ENCODE measurements at places on chromosomes 7 and 10.

DNA sequence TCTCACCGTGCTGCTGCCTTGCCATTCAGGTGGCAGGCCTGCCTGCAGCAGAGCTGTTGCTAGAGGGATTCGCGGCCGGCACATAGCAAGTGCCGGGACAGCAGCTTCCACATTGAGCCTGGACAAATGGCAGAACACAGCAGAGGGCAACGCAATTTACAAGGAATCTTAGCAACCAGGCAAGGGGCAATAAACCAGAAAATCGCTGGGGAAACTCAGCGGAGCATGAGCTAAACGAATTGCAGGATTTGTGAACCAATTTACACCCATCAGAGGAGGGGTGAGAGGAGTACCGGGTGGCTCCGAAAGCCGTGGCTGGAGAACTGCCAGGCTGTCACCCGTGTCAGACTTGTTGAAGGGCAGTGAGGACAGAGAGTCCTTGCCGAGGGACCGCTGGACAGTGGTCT, 58.6 kb upstream of the LOXL4 start:
- no peak for DNase-seq

DNA sequence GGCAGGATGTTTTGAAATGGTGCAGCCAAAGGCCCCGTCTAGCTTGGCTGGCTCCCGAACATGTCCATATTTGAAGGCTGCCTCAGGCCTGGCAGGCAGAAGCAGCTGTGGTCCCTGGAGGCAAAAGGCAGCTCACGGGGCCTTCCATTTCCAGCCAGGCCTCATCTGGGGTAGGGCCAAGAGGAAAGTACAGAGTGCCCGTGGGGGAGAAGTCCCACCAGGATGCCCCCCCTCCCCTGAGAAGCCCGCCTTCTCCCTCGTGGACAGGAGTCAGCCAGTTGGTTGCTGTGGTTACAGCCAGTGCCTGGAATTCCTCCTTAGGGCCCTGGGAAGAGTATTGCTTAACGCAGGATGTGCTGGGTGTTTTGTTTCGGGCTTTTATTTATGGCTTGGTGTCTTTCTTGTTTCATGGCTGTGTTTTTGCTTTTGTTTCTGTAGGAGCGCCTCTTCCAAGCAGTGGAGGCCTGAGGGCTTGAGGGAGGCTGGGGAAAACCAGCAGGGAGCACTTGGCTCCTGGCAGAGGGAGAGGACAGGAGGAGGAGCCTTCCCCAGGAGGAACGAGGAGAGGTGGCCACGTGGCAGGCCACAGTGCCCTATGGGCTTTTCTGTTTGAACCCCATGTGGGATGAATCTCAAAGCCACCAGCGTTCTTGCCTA, 45.4 kb downstream of the CHST3 start:
- no peak for DNase-seq

DNA sequence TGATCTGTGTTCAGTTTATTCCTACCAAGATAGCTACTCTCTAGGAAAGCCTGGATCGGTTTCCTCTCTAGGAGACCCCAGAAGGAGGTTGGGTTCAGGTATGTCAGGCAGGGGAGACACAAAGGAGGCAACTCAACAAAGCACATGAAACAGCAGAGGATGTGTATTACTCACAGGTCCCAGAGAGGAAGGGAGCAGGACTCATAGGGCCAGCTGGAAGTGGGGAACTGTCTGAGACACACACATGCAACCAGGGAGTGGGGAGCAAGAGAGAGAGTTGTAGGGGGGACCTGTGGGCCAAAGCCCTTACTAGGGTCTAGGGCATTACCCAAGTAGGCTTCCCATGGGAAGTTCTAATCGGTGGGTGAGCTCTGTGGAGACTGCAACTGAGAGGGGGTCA, 10.2 kb upstream of the NRP1 start:
- no peak for DNase-seq

- DNase-seq: no peak
Measured at GRCh38 chr10:85284778-85285770, 956.7 kb downstream of the CCSER2 start.

GRCh38 chr7:85725026-85725425, 538.2 kb upstream of the SEMA3D start:
- no peak for DNase-seq

- no peak for DNase-seq
Measured at GRCh38 chr10:66349726-66350125, 576.1 kb upstream of the LRRTM3 start.

DNA sequence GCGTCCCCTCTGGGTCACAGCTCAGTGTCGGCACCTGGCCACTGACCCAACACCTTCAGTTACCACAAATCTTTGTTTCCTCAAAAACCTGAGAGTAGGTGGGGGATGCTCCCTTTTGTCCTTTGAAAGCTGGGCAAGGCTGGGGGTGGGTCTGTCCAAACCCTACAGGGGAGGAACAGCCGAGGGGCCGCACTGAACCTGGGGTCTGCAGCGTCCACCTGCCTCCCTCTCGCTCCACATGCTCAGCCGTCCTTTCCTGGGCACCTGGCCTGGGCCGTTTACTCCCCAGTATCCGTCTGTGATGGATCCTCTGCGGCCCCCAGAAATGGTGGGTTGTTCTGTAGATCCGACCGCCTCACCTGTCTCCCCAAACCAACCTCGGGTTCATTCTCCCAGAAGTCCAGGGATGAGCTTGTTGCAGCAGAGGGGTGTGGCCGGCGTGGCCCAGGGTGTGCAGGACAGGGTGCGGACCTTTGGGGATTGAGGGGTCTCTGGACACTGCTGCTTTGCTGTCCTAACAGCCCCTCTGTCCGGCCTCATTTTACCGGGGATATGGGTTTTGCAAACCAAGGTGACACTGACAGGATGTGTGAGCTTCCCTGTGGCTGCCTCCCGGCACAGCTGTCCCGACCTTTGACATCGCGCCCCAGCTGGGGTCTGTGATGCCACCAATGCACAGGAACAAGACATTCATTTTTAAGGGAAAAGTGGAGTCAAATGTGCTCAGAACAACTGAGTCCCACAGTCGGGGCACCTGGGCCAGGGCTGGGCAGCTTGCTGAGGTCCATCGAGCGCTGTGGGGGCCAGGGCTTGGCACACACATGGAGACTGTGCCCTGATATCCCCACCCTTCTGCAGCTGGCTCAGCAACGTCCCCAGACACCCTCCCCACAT, 115.9 kb downstream of the VIPR2 start:
- DNase-seq: peak; percentile 15

DNA sequence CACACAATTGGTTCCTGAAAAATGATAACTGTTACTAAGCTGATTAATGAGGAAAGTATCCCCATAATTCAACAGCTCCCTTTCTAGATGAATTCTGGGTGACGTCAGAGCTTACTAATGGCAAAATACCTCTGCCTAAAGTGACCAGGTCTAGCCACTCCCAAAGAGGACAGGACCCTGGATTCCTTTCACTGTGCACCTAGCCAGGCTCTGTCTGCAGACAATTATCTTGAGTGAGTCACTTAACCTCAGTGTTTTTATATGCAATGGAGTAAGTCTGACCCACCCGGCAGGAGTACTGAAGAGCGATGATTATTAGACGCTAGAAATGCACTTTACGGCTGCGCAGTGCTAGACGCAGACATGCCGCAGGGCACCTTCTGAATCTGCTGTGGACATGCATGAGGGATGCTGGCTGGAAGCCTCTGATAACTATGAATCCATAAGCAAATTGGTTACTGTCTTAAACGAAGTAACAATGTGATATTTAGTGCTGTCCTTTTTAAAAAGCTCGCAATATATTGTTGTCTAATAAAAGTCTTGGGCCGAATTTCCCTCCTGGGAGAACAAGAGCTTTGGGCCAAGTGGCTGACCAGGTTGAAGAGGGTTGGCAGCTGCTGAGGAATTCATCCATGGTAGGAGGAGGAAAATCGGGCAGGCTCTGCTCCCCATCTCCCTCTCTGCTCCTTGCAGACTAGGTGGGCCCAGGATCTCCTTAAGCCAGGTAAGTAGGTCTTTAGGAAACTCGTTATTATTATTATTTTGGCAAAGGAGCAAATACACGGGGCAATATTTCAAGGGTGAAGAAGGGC, 4.6 kb upstream of the INPP5A start:
- no peak for DNase-seq

DNA sequence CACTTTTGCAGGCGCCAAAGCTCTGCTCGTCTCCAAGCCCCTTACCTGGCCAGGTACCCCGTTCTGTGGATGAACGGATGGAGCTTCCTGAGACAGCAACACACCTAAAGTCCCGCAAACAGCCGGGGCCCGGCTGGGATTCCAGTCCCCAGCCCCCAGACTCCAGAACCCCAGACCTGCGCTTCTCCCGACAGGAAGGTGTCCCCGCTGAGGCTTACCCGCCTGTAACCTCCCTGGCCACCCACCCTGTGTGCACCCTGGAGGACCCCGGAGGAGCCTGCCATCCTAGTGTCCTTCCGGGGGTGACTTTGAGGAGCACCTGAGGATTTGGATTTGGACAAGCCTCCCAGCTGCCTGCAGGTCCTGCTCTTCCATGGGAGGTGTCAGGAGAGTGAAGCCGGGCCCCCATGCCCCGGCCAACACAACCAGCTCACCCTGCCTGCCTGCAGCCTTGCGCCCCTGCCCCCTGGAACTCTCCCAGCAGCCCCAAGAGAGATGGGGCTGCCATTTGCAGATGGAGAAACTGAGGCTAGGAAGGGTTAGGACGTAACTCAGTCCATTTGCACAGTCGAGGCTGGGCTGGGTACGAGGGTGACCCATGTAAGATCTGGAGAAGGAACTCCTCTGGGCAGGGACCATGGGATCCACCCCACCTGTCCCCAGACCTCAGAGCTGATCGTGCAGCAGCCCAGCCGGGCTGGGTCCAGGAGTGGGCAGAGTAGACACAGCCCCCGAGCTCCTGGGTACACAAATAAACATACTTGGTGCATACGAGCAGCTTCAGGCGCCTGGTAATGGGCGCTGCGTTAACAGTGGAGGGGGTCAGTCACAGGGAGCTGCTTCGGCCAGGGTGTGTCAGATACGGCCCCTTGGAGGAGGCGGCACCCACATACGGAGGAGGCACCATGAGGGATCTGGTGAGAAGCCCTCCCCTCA, 31.9 kb downstream of the UNCX start:
- DNase-seq: no peak

DNA sequence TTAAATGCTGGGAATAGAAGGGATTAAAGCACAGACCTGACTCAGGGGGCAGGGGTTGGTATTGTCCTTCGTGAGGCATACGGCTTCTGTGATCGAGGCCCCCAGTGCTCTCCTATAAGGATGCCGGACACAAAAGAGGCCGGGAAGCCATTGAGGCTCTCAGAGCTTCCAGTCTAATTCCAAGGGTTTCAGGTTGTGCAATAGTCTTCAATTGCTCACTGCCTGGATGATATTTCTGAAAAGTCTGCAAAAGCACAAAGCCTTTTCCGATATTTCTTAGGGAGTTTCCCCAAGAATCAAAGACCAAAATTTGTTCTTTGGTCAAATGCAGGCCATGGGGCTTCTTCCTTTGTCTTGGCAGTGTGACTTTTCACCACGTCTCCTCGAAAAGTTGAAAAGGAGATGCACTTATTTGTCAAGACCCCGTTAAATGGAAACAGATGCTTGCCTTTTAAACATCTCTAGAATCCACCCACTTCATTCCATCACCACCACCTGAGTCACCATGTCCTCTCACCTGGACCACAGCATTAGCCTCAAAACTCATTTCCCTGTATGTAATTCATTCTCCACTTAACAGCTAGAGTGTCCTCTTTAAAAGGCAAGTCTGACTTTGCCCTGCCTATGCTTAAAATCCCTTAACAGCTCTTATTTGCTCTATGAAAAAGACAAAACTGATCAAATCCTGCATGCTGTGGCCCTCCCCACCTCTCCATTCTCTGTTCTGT, 134.8 kb upstream of the NAMPT start:
- DNase-seq: no peak

- no peak for DNase-seq
Measured at GRCh38 chr7:1676550-1677078, 6.5 kb downstream of the ELFN1 start.

DNA sequence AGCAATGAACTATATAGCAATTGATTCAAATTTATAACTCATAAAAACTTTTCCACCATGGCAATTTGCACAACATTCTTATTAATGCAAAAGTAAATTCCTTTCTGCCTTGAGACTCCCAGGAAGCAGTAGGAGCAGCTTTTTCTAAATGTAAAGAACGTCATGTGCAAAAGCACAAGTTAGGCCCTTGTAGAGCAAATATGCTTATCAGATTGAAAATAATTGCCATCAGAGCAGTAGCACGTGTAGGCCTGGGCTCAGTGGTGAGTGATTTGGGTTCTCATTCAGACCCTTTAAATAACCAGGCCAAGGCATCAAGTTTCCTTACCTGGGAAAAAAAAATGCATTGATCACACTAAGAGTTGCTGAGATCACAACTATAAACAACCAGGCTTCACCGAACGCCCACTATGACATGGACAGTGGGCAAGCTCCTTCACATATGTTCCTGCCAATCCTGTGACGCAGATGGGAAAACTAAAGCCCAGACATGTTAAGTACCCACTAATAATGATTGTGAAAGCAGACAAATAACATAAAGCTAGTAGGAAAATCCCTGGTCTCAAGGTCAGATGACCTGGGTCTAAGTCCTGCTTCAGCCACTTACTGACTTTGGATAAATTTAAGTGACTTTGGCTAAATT, 22.1 kb upstream of the SAR1A start:
- DNase-seq: no peak

DNA sequence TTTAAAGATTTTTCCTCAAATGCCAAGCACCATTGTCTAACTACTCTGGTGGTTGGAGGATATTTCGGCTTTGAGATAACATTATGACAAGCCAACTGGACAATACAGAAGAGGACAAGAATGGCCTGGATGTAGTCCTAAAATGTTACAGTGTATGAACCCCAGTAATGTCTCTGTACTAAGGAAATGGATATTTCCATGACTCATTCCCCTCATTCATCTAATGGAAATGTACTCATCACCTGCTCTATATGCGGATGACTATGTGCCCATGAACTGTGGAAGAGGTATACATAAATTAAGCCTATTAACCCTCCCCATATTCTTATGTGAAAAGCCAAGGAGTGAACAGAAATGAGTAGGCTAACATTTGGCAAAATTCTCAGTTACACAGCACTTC, 207.9 kb downstream of the CACNA2D1 start:
- DNase-seq: no peak

GRCh38 chr10:112821038-112821437, 129.0 kb upstream of the TCF7L2 start:
- DNase-seq: no peak

DNA sequence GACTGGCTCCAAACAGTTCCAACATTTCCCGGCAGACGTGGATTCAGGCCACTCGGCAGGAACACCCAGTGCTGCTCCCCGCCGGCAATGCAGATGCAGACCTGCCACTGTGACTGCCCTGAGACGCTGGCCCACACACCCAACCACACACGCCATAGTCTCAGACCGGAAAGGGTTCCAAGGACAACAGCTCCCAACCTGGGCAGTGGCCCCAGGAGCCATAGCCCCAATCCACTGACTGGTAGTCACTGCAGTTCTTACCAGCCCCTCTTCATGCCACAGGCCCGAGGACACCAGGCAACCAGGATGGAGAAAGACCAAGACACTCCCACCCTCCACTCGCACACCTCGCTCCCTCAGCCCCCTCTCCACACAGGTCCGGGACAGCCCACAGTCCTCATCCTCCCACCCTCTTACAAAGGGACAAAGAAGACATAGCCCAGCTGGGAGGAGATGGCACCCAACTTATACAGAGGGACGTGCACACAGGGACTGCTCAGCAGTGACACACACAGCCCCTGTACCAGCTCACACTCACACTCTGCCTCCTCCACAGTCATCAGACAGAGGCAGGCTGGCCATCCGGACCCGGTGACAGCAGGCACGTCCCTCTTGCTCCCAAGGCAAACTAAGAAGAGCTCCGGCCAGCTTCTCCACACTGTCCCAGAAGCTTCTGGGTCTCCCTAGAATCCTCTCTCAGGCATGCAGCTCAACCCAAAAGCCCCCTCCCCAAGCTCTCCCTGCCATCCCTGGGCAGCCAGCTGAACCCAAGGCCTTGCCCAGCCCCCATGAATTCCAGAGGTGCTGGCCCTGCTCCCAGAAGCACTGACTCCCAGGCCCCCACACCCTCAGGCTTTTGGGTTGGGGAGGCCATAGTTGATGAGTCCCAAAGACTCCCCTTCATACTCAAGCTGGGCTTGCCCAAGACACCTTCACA, 24.8 kb downstream of the KCNH2 start:
- DNase-seq: no peak

Measured in stimulated activated CD4-positive, alpha-beta T cell treated with anti-CD3 and anti-CD28 coated beads, Interleukin-2, amount 100 ng/mL, for 24 hours (primary cell).